ENCODE measurements at places on chromosomes 11 and 22.
A peak's percentile ranks its signal among the peaks of the same experiment; 100 is the strongest.

DNA sequence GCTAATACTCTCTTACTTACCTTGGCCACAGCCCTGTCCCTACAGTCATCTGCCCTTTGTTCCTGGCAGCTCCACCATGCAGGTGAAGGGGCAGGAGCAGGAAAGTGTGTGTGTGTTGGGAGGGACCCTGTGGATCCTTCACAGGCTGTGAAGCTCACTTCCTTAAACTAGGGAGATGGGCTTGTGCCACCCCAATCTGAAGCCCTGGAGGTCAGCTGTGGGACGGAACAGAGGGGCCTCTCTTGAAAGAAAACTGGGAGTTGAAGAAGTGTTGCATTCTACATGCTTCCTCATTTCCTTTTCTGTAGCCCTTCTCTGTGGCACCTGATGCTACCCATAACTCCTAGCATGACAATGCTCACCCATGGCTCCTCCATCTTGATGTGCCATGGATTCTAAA, 11.7 kb downstream of the FADS1 start:
- no peak for DNase-seq

- DNase-seq, result no peak
These were observed 777.6 kb downstream of the TBC1D22A start for GRCh38 chr22:47540011-47540410.

- no peak for DNase-seq
These were observed 937.9 kb upstream of the CCDC90B start for GRCh38 chr11:84224042-84224441.

DNA sequence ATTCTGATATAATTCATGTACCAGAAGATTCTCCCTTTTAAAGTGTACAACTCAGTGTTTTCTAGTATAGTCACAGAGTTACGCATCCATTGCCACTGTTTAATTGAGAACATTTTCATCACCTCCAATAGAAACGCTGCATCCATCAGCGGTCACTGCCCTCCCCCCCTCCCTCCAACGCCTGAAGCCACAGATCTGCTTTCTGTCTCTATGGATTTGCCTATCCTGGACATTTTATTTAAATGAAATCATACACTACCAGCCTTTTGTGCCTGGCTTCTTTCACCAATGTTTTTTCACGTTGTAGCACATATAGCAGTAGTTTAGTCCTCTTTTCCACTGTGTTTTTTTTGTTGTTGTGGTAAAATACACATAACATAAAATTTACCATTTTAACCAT, 22.8 kb downstream of the TCP11L1 start:
- DNase-seq, result no peak

DNA sequence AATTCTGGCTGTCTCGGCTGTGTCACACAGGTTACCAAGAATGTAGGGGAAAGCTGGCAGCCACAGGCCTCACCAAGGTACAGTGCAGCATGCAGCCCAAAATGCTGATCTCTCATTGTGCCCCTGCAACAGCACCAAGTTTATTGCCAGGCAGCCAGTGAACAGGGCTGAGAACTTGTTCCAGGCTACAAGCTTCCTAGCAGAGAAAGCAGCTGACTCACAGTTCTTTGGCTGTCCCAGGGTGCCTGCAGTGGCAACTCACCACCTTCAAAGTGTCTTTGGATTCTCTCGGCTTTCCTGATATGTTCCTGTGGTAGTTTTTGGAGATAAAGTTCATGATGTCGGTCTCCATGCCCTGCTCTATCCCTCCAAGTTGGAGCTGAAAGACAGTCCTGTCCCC, 719.1 kb upstream of the ANO3 start:
- DNase-seq, result no peak

DNA sequence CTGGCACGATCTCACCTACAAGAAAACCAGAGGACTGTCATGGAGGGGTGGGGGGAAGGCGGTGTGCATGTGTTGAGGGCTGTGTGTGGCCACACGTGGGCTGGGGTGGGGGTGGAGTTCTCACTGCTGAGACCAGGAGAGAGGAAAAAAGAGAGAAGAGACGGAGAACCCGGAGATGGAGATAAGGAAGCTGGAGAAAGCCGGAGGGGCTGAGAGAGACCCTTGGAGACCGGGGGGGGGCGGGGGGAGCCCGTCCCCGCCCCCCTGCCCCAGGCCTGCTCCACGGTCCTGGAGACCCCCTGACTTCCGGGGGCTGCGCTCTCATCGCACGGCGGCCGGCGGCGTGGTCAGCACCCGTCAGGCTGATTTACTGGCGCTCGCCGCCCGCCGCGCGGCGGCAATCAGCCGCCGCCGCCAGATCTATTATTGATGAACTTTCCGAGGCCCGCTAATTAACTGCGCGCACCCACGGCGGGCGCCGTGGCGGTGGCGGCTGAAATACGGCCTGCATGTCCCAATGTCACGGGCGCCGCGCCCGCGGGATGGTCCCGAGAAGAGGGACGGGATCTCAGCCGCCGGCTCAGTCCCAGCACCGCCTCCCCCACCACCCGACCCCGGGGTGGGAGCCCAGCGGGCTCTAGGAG, 187.4 kb downstream of the MN1 start:
- DNase-seq, result no peak

DNA sequence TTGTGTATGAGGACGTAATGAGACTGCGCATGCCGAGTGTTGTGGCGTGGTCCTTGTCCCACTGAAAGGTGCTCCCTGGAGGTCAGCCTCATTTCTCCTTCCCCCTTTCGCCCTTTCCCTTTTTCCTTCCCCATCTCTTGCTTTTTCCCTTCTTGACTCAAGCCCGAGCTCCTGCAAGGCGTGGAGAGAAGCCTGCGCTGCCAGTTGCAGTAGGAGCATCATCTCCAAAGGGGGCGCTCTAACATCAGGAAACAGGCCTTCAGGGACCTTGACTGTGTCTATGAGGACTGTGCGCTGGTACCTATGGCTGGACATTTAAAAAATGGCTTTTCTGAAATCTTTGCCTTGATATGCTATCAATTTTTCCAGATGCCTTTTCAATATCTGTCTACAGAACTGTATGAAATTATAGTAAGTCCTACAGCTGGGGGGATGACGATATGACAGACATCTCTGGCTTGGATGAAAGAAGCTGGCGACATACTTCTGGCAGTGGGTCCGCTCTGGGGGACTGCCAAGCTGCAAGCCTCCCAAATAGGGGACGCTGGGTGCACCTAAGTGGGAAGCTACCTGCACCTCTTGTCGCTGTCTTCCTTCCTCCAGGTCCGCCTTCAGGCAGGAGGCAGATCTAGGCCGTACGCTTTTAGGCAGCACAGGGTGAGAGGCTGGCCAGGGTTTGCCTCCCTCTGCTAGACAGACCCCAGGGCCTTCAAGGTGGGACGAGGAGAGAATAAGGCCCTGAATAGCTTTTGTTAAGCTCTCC, 96.5 kb downstream of the NXPE2 start:
- DNase-seq, result no peak

GRCh38 chr22:30128511-30128910, 48.2 kb downstream of the HORMAD2 start:
- no peak for DNase-seq

DNA sequence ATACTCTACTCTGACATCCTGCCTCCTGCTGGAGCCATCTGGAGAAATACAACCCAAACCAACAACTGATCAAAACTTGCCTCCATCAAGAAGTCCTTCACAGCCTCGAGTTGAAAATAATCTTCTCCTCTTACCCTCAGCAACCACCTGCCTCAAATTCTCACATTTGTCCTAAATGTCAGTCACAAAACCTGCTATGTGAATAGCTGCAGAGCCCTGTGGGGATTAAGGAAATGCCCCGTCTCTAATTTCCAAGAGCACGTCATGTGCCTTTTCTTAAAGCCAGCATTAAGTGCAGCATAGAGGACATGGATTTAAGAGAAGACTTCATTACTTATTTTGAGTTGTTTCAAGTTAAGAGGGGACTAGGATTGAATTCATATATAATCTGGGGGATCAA, 105.9 kb downstream of the TRPC6 start:
- no peak for DNase-seq

GRCh38 chr11:77302752-77303151, 1.3 kb upstream of the GDPD4 start:
- DNase-seq, result no peak

DNA sequence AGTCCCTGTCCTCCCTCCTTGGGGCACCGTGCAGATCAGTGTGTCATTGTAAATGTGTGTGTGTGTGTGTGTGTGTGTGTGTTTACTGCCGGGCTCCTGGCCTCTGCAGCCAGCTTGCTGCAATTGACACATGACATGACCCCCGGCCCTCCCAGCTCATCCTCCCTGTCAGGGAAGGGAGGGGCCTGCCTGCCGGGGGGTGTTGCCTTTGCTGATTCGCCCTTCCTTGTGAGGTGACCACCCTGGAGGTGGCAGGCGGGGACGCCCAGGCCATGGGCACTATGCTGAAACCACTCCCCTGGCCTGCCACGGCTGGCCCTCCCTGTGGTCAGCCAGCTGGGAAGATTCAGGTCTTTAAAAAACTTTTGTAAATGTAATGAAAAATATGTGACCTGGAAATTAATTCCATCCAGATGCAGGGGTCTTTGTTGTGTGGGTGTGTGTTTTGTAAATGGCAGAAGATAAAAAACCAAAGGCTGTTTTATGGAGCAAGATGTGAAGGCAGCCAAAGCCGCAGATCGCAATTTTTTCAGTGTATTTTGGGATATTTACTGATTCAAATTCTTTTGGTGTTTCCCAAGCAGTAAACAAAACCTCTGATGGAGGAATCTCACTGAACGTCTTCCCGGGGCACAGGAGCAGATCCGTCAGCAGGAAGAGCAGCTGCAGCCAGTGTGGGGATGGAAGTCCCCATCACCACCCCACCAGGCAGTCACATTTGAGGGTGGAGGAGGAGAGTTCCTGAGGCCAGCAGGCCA, 23.2 kb downstream of the SHISAL1 start:
- no peak for DNase-seq

- DNase-seq, result no peak
These were observed 605.0 kb upstream of the RAG2 start for GRCh38 chr11:37203006-37203405.

GRCh38 chr22:26302726-26303125, 126.3 kb upstream of the ASPHD2 start:
- no peak for DNase-seq

DNA sequence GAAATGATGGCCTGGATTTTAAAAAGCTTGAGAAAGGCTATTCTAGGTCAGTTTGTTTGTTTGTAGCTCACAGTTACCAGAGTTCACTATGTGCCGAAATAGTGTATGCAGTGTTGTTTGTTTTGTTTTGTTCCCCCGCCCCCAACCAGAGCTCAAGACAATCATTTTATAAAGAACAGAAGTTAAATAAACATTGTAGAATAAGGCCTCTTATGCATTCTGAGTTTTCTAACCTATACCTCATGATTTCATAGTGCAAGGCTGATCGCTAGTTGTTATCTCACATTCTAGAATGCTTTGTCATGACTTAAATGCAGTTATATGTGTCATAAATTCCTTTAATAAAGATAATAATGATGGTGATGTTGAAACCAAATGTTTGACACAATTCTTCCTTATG, 7.8 kb downstream of the KCNA4 start:
- DNase-seq, result no peak

DNA sequence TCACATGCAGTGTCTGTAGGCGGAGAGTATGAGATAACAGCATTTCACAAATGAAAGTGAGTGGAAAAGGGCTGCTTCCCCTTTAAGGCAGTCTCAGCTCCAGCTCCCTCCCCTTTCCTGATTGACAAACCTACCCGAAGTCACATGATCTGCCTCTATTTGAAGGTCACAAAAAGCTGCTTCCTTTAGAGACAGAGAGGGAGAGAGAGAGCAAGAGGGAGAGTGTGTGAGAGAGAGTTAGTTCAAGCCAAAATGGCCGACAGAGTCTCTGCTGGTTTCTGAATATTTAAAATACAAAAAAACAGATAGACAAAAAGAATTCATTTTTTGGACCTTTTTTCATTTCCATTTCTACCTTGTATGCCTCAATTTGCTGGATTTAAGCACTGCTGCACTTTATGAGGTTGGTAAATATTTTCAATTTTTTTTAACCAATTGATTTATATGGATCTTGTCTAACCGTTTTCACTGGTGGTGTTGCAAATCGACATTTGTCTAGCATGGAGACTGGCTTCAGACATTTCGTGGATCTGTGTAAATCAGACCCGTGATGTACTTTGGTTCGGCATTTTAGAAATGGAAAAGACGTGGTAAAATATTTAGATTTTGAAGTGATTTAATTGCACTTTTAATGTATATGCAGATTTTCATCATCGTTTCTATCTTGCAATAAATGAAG, at the start of gene TNRC6B:
Gene TNRC6B (plus strand): TSS at position 188 of the 679 bp plus-strand sequence. CDS start 211 bp downstream, at position 399.
- DNase-seq, result peak; percentile 43

- no peak for DNase-seq
These were observed 15.1 kb downstream of the TBC1D22A start for GRCh38 chr22:46777609-46777970.

DNA sequence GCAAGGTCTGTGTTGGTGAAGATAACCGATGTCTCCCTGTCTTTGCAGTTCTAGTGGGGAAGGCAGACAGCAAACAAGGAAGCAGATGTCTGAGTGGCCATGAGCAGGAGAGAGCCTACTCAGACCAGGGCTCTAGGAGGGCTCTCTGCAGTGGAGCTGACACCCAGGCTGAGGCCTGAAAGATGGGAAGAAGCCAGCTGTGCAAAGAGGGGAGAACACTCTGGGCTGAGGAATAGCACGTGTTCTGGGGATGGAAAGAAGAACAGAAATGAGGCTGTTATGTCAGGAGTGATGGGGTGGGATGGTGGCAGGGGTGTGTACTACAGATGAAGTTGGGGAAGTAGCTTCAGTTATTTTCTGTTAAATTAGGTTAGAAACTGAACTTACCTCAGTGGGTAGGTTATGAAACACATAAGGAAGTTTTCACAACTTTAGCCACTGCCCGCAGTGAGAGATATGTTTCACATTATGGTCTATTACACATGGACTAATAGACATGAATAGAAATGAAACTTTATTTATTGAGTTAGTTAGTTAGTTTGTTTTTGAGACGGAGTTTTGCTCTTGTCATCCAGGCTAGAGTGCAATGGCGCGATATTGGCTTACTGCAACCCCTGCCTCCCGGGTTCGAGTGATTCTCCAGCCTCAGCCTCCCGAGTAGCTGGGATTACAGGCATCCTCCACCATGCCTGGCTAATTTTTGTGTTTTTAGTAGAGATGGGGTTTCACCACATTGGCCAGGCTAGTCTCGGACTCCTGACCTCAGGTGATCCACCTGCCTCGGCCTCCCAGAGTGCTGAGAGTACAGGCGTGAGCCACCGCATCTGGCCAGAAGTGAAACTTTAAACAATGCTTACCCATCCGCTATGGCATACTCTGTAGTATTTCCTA, 7.8 kb downstream of the DCPS start:
- no peak for DNase-seq

- DNase-seq, result no peak
These were observed 34.1 kb downstream of the PPME1 start for GRCh38 chr11:74205181-74205580.

- DNase-seq, result no peak
These were observed 311.4 kb downstream of the DYNC2H1 start for GRCh38 chr11:103420593-103420992.

- no peak for DNase-seq
These were observed 2.8 kb upstream of the AIFM3 start for GRCh38 chr22:20964090-20964798.

Measured in activated naive CD8-positive, alpha-beta T cell treated with anti-CD3 and anti-CD28 coated beads, Interleukin-2, amount 50 U/mL, for 16 hours (primary cell).